ENCODE measurements at places on chromosomes 5 and 9.

DNA sequence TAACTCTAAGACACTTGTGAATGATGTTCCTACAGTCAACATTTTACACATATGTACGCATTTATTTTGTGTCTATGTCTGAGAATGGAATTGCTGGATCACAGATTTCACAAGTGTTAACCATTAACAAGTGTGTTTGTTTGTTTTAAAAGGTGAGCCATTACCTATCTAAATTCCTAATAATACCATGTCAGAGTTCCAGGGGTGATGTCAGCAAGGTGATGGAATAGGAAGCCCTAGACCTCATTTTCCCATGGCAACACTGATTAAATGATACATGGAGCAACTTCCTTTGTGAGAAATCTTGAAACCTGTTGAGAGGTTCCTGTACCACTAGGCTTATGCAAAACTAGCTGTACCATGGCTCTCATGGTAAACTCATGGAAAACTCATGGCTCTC, 309.7 kb downstream of the CYLC2 start:
- DNase-seq, result no peak

DNA sequence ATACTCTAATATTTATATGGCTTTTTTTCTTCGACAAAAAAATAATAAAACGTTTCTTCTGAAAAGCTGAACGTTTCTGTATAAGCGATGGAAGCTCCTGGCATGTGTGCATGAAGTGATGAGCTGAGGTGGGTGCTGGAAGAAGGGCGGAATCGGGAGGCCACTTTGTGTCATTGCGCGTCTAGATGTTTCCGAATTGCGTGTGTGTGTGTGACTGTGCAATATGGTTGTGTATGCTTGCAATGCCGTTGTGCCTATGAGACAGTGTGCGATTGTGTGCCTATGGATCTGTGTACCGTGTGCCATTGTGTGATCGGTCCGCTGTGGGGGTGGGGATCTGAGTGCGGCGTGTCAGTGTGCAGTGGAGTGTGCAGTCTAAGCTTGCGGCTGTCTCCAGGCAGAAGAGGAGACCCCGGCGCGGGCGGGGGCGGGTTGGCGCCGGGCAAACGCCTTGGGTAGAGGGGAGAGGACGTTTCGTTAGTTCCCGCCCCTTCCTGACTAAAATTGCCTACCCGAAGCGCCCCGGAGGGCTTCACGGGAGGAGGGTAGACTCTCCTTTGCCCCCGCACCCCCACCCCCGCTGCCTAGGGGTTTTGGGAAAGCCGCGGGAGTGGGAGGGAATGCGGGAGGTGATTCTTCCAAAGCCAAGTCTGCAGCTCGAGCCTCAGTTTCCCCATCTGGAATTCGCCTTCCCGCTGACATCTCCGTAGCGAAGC, 24.2 kb downstream of the PCDHGC5 start:
- DNase-seq, result peak; percentile 52

GRCh38 chr9:110371411-110372007, 33.8 kb upstream of the TXNDC8 start:
- DNase-seq, result no peak

GRCh38 chr9:136437839-136438547, 1.7 kb downstream of the INPP5E start:
- peak; percentile 11 for DNase-seq

GRCh38 chr9:76586390-76587314, 127.7 kb downstream of the GCNT1 start:
- no peak for DNase-seq

GRCh38 chr5:143806579-143806978, 5.4 kb upstream of the HMHB1 start:
- no peak for DNase-seq

GRCh38 chr5:138545919-138546562, 3.0 kb upstream of the ETF1 start:
- peak; percentile 92 for DNase-seq

DNA sequence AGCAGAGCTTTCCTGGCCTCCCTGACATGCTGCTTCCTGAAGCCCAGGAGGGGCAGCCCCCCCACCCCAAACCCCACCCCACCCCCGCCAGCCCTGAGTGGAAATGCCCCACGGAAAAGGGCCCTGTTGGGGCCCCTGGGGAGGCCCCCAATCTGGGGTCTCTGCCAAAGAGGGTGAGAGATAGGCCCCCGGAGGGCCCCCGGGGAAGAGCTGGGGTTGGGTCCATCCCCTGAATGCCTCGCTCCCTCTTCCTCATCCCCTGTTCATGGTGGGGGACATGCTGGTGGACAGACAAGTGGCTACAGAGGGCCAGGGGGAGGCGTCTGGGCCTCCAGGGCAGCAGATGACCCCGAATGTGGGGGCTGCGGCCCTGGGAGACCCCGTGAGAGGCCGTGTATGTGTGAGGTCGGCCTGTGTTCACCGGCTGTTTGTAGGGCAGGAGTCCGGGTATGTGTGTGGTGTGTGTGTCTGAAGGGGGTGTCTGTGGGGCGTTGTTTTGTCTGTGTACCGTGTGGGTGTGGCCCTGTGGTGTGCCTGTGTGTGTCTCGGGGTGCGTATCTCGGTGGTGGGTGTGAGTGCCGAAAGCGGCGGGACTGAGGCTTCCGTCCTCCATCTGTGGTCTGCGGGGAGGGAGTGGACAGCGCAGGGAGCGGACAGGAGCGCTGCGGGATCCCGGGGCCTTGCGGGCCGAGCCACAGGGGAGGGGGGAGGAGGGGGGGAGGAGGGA, 11.3 kb downstream of the C9orf50 start:
- peak; percentile 9 for DNase-seq

- DNase-seq, result no peak
These were observed 246.9 kb downstream of the TLR4 start for GRCh38 chr9:117951127-117951526.

DNA sequence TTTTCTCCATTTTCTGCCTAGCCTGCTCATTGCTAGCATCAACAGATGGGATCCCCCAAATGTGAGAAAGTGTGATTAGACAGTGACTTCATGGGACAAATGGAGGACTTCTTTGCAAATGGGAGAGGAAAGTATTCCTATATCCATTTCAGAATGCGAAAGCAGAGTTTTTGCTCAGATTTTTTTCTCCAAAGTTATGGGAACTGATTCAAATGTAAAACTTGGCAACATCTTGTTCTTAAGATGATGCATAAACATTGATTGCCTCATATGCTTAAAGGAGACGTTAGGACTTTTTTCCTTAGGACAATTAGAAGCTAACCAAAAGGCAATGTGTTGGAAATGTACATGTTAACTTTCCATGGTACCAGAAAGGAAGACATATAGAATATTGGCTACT, 704.3 kb upstream of the ZNF608 start:
- DNase-seq, result peak; percentile 35

- no peak for DNase-seq
These were observed 64.4 kb downstream of the MAP1B start for GRCh38 chr5:72171667-72172066.

GRCh38 chr5:142259758-142260157, 65.1 kb downstream of the SPRY4 start:
- DNase-seq, result no peak

DNA sequence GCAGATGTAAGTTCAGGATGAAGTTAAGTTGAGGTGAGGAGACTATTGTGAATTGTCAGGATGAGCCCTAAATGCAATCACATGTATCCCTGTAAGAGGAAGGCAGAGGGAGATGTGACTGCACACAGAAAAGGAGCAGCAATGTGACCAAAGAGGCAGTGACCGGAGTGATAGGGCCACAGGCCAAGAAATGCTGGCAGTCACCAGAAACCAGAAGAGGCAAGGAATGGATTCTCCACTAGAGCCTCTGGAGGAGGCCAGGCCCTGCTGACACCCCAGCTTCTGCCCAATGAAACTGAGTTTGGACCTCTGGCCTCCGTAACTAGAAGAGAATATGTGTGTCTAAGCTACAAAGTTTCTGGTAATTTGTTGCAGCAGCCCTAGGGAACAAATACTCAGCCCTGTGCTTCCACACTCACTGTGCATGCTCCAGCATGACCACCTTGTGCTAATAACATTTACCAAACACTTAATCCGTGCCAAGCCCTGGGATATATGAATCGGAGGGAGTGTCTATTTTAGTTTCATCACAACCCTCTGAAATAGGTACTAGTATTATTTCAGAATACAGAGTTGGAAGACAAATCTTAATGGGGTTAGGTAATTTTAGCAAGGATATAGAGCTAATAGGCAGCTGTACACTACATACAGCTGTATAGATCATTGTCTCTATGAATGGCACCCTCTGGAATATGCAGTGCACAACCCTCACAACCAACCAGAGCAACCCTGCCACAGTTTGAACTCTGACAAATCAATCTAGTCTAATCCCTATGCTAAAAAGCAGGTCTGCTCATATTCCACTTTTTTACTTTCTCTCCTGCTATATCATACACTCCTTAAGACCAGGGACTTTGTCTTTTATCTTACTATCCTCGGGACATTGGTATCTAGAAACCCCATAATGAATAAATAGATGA, 7.8 kb upstream of the GPX8 start:
- peak; percentile 94 for DNase-seq

- DNase-seq, result peak; percentile 1
These were observed 138.0 kb upstream of the KCNN2 start for GRCh38 chr5:114223866-114224265.

GRCh38 chr9:134641173-134641989, at the start of gene COL5A1:
TSS of gene COL5A1 (plus strand) at chr9:134641803. CDS start at chr9:134642188, 385 bp downstream.
- DNase-seq, result peak; percentile 66

DNA sequence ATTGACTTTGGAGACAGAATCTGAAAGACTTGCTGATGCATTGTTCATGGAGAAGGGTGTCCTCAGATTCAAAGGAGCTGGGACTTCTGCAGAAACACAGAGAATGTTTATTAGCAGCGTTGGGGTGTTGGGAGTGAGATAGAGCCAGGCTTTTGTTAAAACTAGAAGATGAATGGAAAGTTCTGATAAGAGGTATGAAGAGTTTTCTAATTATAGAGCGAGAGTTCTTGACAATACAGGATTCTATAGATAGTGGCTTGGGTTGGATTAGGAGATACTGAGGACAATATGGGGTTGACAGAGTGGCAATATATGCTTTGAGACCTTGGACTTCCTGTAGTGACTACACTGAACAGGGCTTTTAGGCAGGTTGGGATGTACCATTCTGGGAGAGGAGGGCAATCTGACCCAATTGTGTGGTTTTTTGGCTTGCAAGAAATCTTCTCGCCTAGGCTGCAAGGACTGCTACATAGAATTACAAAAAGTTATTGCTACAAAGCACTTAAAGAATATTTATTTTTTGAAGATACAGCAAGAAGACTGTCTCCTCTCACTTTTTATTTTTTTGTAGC, 83.1 kb downstream of the FER start:
- DNase-seq, result no peak

- DNase-seq, result no peak
These were observed 871 bp downstream of the GLE1 start for GRCh38 chr9:128505414-128505765.

- DNase-seq, result no peak
These were observed 61.8 kb upstream of the CEMIP2 start for GRCh38 chr9:71830153-71830552.

DNA sequence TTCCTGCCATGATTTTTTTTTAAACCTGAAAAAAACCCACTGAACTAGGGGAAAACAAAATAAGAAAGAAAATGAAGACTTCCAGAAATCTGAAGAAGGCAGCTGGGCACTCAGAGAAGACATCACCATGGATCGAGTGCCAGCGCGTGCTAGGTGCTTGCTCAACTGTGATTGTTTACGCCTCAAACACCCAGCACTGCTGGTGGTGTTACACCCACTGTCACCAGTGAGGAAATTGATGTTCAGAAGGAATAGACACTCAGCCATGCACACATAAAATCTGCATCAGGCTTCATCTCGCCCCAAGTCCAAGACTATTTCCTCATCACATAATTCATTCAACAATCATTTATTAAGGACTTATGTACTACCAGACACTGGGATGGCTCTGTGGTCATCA, 82.1 kb downstream of the HRH2 start:
- DNase-seq, result no peak

DNA sequence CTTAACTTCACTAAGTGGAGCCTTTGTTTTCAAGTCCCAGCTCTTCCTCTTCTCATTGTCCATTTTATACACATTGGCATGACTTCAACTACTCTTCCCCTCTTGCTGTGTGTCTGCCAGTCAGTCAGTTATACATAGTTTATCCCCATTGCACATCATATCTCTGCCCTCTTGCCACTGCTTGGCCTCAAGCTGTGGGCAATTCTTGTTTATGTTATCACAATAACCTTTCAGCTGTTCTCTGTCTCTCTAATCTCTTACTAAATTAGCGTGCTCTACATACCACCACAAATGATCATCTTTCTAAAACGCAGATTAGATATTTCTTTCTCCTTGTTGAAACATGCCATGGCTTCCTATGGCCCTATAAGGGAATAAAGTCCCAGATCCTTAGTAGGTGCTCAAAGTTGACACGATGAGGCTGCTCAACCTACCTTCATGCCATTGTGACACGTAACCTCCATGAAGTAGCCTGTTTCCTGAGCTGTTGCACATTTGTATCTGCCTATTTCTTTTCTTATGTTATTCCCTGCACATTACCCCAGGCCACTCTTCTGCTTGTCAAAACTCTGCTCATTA, 239.3 kb downstream of the GAS1 start:
- peak; percentile 17 for DNase-seq

DNA sequence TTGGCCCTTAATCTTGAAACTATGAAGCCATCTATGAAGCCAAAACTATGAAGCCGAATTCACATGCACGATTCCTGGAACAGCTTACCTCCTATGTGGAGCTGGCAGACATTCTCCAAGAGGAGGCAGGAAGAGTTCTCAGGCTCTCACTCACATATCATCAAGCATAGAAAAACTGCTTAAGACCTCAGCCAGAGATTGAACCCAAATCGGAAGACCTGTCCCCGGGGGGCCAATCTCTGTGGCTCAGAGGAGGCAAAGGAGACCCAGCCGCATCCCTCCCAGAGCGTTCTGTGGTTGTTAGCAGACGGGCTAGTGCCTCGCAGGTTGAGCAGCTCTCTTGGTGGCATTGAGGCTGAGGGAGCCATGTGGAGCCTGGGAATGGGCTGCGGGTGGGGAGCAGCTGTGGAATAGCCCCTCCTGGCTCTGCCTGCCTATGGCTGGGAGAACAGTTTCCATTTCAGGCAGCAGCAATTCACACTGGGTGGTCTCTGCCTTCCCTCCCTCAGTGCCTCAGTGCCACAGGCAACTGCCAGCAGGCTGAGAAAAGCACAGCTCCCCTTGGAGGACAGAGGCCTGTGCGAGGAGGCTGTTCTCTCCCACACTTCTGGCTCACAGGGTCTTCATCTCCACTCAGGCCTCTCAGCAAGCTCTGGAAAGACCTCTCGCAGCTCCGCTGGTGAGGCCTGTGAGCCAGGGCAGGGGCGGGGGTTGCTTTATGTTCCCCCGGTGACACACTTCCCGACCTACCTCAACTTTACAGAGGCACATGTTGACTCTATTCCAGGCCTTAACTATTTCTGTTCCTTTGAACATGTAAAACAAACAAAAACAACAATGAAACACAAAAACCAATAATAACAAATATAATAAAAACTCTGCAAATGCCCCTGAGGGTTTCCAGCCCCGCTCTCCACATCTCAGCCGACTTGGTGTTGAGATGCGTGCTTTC, 17.4 kb upstream of the TMEM174 start:
- DNase-seq, result no peak

GRCh38 chr5:8290721-8291120, 421.8 kb downstream of the MTRR start:
- no peak for DNase-seq

GRCh38 chr9:123834889-123835562, 94.9 kb downstream of the DENND1A start:
- DNase-seq, result no peak

Measured in bronchial epithelial cell (primary cell).